ENCODE measurements at places on chromosomes 16 and 17. TPM values are rescaled to one million over a fixed set of nuclear protein-coding genes. Genes with fewer than 3 reads are reported as not detected.

- H3K4me3 ChIP-seq: no peak overlapping the region
- H3K36me3 ChIP-seq: no peaks in the 10 kb centered on the region
- peak; percentile 93 for DNase-seq
- H3K27me3 ChIP-seq: no peaks in the 10 kb centered on the region
- H3K4me1 ChIP-seq: peaks cover 43% of the 10 kb centered on the region
These were observed 44.3 kb downstream of the SOCS3 start for GRCh38 chr17:78315355-78316114.

DNA sequence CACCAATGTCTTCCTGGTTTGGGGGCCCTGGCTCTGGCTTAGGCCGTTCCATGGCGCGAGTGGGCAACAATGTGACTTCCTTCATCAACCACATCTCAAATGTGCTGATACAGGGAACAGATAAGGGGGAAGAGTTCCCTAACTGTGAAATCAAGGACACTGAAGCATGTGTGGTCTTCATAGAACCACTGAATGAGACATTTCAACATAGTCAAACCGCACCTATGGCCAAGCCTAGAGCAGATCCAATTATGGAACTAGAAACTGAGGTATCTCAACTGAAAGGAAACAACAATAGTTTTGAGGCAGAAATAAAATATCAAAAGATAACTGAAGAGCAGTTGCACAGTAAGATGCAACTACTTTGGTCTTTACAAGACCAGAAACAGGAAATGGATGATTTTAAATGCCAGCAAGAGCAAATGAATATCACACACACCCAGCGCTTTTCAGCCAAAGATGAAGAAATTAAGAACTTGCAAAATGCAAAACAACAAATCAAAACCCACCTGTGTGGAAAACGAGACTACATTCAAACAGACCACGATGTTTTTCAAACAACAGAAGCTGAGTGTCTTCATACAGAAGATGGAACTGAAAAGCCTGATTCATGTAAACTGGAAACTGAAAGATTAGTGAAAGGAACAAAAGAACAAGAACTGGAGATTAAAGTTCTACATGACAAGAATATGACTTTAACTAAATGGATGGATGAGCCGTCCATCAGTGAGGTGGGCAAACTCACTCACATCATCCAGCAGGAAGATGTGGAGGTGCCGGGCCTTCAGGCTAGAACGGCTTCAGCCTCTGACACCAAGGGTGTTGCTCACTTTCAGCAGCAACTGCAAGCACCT, 18.1 kb upstream of the LCMT1 start:
- H3K4me1 ChIP-seq: no peaks in the 10 kb centered on the region
- DNase-seq: no peak
- no peaks in the 10 kb centered on the region for H3K36me3 ChIP-seq
- H3K27me3 ChIP-seq: no peaks in the 10 kb centered on the region
- no peak overlapping the region for H3K4me3 ChIP-seq

- no peak overlapping the region for H3K4me3 ChIP-seq
- DNase-seq: no peak
- H3K27me3 ChIP-seq: no peaks in the 10 kb centered on the region
- no peaks in the 10 kb centered on the region for H3K36me3 ChIP-seq
- H3K27ac ChIP-seq: no peak overlapping the region
- H3K4me1 ChIP-seq: no peaks in the 10 kb centered on the region
These were observed 208.9 kb downstream of the CDH13 start for GRCh38 chr16:82835487-82836155.

The EPX gene
- total RNA-seq: not detected

The SLC16A6 gene
- not detected for total RNA-seq

Measured in sigmoid colon (tissue), 7 donors.